ENCODE measurements at places on chromosomes 3 and 15. TPM values are rescaled to one million over a fixed set of nuclear protein-coding genes. Genes with fewer than 3 reads are reported as not detected.

TGFBR2 gene
- total RNA-seq = 50.5 TPM

ACAD11 gene
- 12.3 TPM for total RNA-seq

LRTM1 gene
- not detected for total RNA-seq

FAM81A gene
- total RNA-seq = 2.5 TPM

TMEM207 gene
- total RNA-seq = not detected

MKRN3 gene
- 1.9 TPM for total RNA-seq

GRCh38 chr3:162884373-162884772, 1387.8 kb downstream of the OTOL1 start:
- H3K4me3 ChIP-seq = no peak overlapping the region
- H3K27me3 ChIP-seq = no peaks in the 10 kb centered on the region
- no peaks in the 10 kb centered on the region for H3K36me3 ChIP-seq
- H3K27ac ChIP-seq = no peak overlapping the region
- H3K4me1 ChIP-seq = no peaks in the 10 kb centered on the region
- no peak for DNase-seq

DNA sequence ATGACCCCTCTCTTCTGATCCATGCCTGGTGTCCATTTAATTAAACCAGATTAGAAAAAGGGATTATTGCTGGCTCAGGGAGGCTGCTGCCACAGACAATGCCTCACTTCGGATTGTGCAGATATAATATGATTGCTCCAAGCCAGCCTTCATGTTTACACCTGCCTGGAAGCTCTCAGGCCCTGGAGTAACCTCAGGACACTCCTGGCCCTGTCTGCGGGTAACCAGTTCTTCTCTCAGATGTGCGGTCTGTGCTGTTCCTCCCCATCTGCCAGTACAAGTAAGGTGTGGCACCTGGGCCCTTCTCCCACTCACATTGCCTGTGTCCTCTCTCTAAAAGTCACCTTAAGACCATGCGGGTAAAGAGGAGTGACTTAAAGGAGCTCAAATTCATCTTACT, 8.8 kb upstream of the GOLGA8J start:
- peaks cover 9% of the 10 kb centered on the region for H3K27me3 ChIP-seq
- H3K4me1 ChIP-seq = no peaks in the 10 kb centered on the region
- no peak for DNase-seq
- H3K36me3 ChIP-seq = no peaks in the 10 kb centered on the region

- no peak overlapping the region for H3K4me3 ChIP-seq
- no peak overlapping the region for H3K27ac ChIP-seq
- DNase-seq = no peak
- no peaks in the 10 kb centered on the region for H3K27me3 ChIP-seq
- peaks cover 2% of the 10 kb centered on the region for H3K4me1 ChIP-seq
Measured at GRCh38 chr3:111282024-111282423, 210.4 kb downstream of the NECTIN3 start.

- H3K27me3 ChIP-seq = no peaks in the 10 kb centered on the region
- peak overlapping the region; percentile 97 for H3K4me3 ChIP-seq
- peak overlapping the region; percentile 98 for H3K27ac ChIP-seq
- peaks cover 41% of the 10 kb centered on the region for H3K36me3 ChIP-seq
Measured at GRCh38 chr15:76996526-76997401, 1.8 kb downstream of the PSTPIP1 start.

DNA sequence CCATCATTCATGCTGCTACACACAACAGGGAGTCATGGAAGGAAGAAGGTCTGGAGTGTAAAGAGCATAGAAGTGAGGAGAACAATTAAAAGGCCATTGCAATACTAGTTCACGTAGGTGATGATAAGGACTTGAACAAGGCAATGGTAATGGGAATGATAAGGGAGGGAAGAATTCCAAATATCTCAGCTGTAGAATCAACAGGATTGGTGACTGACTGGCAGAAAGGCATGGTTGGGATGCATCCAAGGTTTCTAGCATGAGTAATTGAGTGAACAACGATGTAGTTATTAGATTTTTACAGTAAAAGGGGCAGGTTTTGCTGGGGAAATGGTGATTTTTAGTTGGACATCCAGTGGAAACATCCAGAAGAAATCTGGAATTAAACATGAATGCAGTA, 2.4 kb upstream of the SEC62 start:
- H3K4me1 ChIP-seq = peaks cover 31% of the 10 kb centered on the region
- no peaks in the 10 kb centered on the region for H3K27me3 ChIP-seq
- no peak for DNase-seq

GRCh38 chr3:33131331-33132018, 17.7 kb downstream of the CRTAP start:
- DNase-seq = peak; percentile 54
- H3K4me3 ChIP-seq = no peak overlapping the region
- H3K4me1 ChIP-seq = peaks cover 6% of the 10 kb centered on the region
- H3K27ac ChIP-seq = no peak overlapping the region

- no peaks in the 10 kb centered on the region for H3K36me3 ChIP-seq
- H3K4me1 ChIP-seq = no peaks in the 10 kb centered on the region
- H3K27me3 ChIP-seq = peaks cover 26% of the 10 kb centered on the region
- H3K27ac ChIP-seq = no peak overlapping the region
- DNase-seq = no peak
Measured at GRCh38 chr3:124351430-124352148, 359.7 kb upstream of the ROPN1 start.

DNA sequence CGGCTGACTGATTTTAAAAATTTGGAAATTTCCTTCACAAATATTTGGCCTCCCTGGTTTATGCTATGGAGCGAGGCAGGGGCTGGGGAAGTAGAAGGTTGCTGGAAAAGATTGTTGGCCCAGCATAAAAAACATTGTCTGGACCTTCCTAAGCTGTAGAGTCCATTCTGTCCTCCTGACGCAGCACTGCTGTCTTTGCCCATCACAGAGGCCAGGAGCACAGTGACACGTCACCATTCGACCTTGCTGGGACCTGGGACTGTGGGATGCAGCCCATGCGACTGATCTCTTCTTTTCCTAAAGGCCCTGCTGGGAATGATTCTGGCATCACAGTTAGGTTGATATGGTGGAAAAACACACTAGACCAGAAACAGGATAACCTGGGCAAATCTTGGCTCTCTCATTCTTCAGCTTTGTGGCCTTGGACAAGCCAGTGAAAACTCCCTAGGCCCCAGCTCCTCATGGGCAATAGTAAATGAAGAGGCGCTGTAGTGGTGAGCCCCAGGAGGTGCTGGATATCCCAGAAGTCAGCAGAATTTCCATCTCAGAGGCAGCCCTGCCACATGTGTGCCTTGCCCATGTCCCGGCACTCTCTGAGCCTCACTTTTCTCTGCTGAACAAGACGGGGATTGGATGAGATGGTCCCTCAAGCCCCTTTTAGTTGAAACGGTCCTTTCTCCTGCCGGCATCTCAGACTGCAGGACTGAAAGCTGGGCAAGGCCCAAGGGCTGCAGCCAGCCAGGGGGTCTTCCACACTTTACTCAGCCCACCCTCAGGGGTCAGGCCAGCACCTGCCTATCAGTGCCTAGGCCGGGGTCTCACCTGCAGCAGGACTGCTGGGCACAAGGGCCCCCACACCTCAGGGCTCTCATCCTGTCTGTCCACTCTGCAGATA, 69.6 kb downstream of the SENP2 start:
- no peak for DNase-seq
- H3K4me1 ChIP-seq = peaks cover 4% of the 10 kb centered on the region
- H3K4me3 ChIP-seq = no peak overlapping the region
- H3K27ac ChIP-seq = no peak overlapping the region

GRCh38 chr15:87614704-87615103, 641.8 kb downstream of the NTRK3 start:
- H3K27ac ChIP-seq = no peak overlapping the region
- no peak overlapping the region for H3K4me3 ChIP-seq
- H3K4me1 ChIP-seq = no peaks in the 10 kb centered on the region
- H3K27me3 ChIP-seq = no peaks in the 10 kb centered on the region
- DNase-seq = no peak
- no peaks in the 10 kb centered on the region for H3K36me3 ChIP-seq

DNA sequence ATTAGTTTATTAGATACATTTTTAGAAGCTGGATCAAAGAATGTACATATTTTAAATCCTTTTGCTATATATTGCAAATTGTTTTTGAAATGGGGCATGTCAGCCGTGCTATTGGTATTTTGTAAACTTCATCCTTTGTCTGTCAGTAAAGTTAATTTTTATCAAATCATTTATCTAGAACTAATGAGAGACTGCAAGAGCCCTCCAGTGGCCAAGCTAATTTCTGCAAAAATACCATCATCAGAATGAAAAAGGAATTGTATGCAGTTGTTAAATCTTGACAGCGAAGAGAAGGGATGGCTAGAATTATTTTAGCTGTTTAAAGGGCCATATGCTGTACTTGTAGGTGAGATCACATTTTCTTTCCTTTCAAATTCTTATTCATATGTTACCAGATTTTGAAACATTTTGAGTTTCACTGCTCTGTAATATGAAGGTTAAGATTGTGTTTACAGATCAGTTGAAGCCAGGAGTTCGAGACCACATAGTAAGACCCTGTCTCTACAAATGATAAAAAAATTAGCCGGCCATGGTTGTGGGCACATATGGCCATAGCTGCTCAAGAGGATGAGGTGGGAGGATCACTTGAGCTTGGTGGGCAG, 8.1 kb upstream of the CLDN11 start:
- H3K4me3 ChIP-seq = no peak overlapping the region
- DNase-seq = no peak
- H3K27me3 ChIP-seq = peaks cover 4% of the 10 kb centered on the region
- peaks cover 1% of the 10 kb centered on the region for H3K4me1 ChIP-seq
- no peak overlapping the region for H3K27ac ChIP-seq
- no peaks in the 10 kb centered on the region for H3K36me3 ChIP-seq

Measured in activated CD8-positive, alpha-beta memory T cell treated with anti-CD3 and anti-CD28 coated beads, Interleukin-2, amount 10 ng/mL, durations not matched to agents 7 days and 5 days (primary cell).